Psoas muscle (tissue), 8 donors: ENCODE measurements at places on chromosomes 1 and 21. TPM values are rescaled to one million over a fixed set of nuclear protein-coding genes. Genes with fewer than 3 reads are reported as not detected.

Gene KIF26B
- 0.06 TPM for total RNA-seq

Gene DISP1
- 2.8 TPM for total RNA-seq

Gene MROH9
- not detected for total RNA-seq

Gene HAO2
- not detected for total RNA-seq

Gene UTS2
- total RNA-seq, result not detected

Gene LDLRAD1
- not detected for total RNA-seq

Gene DTL
- 0.12 TPM for total RNA-seq

Gene MCOLN3
- not detected for total RNA-seq

Gene LCE1C
- total RNA-seq, result not detected

Gene ALG14
- total RNA-seq, result 1.8 TPM

Gene ACOT11
- 4.5 TPM for total RNA-seq

Gene IKBKE
- total RNA-seq, result 0.44 TPM

Gene CRNN
- total RNA-seq, result not detected

Gene APOBEC4
- not detected for total RNA-seq

Gene CLDN17
- not detected for total RNA-seq

Gene CYP4Z1
- total RNA-seq, result 1.3 TPM

Gene FCRL4
- not detected for total RNA-seq

Gene TNNT2
- 26.6 TPM for total RNA-seq

Gene ZSWIM5
- 0.50 TPM for total RNA-seq

Gene AADACL4
- not detected for total RNA-seq

Gene CCDC190
- total RNA-seq, result not detected

Gene ACKR1
- 15.2 TPM for total RNA-seq

Gene CHIA
- not detected for total RNA-seq

Gene CNKSR1
- total RNA-seq, result 84.1 TPM

Gene EXTL1
- 4.6 TPM for total RNA-seq

Gene OPRD1
- 0.07 TPM for total RNA-seq

Gene SLC9A1
- total RNA-seq, result 14.3 TPM

Gene NPL
- 5.7 TPM for total RNA-seq

Gene G0S2
- 468 TPM for total RNA-seq
